ENCODE measurements at places on chromosomes 5 and 9.

GRCh38 chr9:137582286-137582860, 3.6 kb upstream of the DPH7 start:
- DNase-seq: no peak

GRCh38 chr5:141488591-141489561, at the start of gene PCDHGC5:
TSS of gene PCDHGC5 (plus strand) at chr5:141489081. CDS start at chr5:141489241, 160 bp downstream.
- no peak for DNase-seq

DNA sequence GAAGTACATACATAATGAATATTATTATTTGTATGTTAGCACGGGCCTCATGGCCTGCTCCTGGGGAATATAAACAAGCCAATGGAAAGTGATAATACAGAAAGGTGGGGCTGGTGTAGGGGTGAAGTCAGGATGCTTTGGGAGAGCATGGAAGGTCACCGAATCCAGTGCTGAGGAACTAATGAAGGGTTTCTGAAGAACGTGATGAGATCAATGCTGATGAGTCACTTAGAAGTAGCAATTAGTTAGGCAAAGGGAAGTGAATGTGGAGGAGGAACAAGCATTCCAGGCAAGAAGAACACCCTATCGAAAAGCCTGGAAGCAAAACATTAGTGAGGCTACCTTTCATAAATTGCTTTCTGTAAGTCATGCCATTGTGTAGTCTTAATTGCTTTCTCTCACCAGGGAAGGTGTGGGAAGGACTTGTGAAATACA, 2.1 kb downstream of the ANXA1 start:
- DNase-seq: no peak

- no peak for DNase-seq
Measured at GRCh38 chr5:32833663-32834062, 122.5 kb downstream of the NPR3 start.

DNA sequence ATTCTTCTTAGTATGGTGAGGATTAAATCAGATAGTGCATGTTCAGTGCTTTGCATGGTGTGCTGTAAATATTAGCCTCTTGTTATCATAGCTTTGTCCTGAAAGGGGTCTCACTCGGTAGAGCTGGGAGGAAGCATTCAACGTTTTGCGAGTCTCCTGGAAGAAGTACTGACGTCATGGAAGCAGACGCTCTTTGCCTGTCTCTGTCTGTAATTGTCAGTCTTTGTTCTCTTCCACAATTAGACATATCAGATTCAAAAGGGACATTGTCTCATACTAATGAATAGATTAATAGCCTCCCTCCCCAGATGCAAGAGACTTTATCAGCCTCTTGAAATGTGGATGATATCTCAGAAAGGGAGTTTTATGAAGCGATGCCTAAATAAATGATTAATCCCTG, 91.8 kb upstream of the CXCL14 start:
- DNase-seq: no peak

GRCh38 chr9:89471390-89471789, 26.5 kb downstream of the SEMA4D start:
- no peak for DNase-seq

- DNase-seq: peak; percentile 12
Measured at GRCh38 chr5:58459146-58460001, 512 bp downstream of the PLK2 start.

GRCh38 chr5:58849921-58850667, 267.2 kb downstream of the RAB3C start:
- DNase-seq: no peak

DNA sequence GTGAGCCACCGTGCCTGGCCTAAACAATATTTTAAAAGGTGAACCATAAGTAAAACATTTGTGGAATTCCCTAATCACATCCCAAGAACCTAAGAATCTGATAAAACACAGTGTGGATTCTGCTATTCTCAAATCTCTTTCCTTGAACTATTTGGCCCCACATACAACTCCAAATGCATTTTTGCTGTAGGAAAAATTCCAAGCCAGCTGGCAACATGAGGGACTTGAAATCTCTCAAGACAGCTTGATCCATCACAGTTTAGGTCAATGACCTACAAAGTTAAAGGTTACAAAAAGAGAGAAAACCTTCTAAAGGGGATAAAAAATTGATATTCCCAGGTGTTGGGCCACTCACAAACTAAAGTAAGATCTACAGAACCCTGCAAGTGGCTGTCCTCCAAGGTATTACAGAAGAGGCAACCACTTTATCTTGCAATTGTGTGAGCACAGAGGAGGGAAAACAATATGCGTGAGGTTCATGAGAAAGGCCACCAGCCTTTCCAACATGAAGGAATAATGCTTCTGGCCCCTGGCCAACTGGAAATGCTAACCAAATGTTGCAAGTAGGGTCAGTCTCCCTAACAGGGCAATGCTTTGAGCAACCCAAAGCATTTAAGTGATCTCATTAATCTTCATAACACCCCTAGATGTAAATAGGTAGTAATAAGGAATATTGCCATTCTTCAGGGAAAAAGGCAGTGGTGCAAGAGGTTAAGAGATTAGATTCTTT, 221.4 kb downstream of the SEMA5A start:
- no peak for DNase-seq

DNA sequence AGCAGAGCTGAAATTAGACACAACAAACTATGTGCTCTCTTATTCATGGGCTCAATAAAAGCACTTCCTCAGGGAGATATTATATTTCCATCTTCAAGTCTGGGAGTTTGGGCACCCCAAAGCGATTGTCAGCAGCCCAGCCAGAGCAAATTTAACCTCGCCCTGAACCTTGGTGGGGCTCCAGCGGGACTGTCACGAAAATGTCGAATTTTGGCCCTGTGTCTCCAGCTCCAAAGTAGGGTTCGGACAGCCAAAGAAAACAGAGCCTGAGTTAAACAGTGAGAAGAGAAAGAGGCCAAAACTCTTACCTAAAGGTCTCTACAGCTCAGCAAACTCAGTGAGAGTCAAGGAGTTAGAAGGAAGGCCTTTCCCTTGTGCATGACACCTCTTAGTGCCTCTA, 432.9 kb downstream of the SPATA31D1 start:
- no peak for DNase-seq

GRCh38 chr5:170168797-170169196, 63.1 kb downstream of the FOXI1 start:
- DNase-seq: no peak

DNA sequence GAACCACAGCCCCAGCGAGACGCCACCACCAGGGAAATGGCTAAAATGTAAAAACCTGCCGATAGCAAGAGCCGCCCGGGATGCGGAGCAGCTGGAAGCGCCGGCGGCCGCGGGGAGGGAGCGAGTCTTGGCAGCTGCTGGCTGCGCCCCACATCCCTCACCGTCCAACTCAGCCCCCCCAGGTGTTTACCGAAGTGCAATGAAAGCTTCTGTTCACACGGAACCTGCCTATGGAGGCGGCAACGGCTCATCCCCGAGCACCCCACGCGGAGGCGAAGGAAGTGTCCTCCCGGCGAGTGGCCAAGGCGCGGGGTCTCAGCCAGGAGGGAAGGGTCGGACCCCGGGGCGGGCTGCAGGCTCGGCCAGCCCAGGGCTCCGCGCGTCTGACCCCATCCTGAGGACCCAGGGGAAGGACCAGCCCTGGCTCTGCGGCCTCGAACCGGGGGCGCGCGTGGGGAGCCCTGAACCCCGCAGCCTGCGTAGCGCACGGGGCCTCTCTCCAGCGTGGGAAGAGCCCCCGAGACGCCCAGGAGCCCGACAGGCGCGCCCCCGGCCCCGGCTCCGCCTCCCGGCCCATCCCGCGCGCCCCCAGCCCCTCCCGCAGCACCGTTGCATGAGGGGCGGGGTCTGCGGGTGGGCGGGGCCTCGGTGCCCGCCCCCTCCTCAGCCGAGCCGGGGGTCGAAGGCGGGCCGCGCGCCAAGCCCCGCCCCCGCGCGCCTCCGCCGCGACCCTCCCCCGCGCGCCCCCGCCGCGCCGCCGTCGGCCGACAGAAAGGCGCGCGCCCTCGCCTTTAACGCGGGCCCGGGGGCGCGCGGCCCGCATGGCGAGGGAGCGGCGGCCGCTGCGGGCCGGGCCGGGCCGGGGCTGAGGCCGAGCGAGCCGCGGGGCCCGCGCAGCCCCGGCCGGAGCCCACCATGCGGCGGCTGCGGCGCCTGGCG, at the start of gene DIPK1B:
DIPK1B (plus strand) TSS at position 822 of the 939 bp plus-strand sequence; CDS start at position 916, 94 bp downstream.
- DNase-seq: no peak

DNA sequence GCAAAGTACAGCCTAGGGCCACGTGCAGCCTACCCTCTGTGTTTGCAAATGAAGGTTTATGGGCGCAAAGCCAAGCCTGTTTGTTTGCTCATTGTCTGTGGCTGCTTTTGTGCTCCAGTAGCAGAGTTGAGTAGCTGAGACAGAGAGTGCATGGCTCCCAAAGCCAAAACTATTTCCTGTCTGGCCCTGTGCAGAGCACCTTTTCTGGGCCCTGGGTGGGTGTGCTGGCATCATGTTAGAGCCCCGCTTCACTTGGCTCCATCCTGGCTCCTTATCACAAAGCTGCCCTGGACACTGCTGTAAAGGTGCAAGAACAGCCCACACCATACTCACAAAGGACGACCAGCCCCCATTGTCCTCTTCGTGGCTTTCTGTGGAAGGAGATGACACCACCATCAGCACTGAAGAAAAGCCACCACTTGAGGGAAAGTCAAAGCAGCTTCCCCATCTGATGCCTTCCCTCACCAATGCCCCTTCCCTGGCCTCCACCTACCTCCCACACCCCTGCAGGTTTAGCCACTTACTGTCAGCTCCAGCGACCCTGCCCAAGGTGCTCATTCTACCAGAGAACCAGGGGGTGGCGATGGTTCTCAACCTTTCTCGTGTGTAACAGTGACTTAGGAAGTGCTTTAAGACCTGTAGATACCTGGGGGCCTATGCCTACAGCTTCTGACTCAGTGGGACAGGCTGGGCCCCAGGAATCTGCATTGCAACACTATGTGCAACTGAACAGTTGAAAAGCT, 23.4 kb downstream of the LCP2 start:
- DNase-seq: peak; percentile 38

GRCh38 chr5:136636001-136636400, 270.7 kb upstream of the TRPC7 start:
- no peak for DNase-seq

- no peak for DNase-seq
Measured at GRCh38 chr5:17918373-17919104, 284.3 kb downstream of the TAF11L14 start.

DNA sequence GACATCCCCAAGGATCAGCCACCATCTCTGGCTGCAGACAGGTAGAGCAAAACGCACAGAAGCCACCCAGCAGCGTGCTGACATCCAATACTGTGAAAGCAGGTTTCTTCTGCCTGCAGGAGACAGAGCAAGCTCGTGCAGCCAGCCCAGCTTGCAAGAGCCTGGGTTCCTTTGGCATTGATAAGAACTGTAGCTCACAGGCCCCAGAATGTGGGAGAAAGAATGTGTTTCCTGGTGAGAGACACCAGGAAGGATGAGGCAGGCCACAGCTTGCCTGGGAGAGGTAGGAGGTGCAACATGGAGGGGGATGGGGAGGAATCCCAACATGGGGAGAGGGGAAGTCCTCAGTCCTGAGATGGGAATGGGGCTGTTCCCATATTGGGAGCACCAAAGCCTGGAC, 34.0 kb upstream of the ARAP3 start:
- no peak for DNase-seq

- no peak for DNase-seq
Measured at GRCh38 chr9:4886698-4887097, 94.0 kb downstream of the RCL1 start.

- DNase-seq: no peak
Measured at GRCh38 chr9:107355394-107355793, 72.3 kb downstream of the RAD23B start.

GRCh38 chr9:96382175-96382574, 1.3 kb downstream of the SLC35D2 start:
- DNase-seq: no peak

DNA sequence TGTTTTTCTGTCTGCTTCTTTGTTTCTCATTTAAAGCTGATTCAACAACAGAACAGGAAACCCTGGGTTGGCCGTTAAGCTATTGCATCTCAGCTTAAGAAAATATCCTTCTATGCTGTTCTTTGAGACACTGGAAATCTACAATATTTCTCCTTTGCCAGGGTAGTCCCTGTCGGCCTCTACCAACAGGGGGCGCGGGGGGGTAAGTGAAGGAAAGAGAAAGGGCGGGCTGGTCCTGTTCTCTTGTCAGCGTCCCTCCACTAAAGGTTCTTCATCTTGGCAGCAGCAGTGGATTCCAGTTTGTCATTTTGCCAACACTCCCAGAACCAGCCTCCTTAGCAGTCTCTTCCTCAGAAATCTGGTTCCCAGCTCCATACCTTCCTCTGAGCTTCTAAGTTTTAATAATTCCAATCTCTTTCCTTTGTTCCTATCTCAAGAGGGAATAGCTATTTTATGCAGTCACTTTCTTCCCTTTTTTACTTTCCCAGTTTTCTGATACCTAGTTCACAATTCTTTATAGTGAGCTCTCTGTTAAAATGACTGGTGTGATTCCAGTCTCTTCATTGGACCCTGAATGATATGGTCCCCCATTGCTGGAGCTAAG, 222.3 kb downstream of the GLIS3 start:
- DNase-seq: no peak

DNA sequence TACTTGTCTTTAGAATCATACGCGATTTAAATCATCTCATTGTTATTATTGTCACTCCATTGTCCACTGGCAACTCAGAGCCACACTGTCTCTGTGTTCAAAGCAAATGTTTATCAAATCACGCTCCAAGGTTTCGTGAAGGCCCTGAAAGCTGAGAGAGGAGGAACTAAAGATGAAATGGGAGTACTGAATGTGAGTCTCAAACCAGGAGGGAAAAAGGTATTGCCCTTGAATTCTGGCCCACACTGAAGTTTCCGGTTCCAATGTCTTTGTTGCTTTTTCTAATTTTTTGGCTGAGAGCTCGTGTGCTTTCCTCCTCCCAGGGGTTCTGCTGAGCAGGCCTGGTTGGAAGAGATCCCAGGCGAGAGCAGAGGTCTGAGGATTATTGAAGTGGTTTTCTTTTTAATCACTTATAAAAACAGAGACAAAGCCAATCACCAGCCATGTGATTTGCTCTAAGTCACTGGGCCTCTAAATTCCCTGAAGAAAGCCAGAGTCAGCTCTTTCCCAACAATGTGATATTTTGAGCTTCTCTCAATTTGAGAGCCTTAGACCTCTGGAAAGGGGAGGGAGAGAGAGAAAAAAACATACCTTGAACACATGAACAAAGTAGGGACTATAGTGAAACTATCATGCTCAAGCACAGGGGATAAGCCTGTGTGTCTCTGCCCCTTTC, 420.8 kb upstream of the GRAMD2B start:
- DNase-seq: no peak

- no peak for DNase-seq
Measured at GRCh38 chr5:84859056-84859455, 474.4 kb upstream of the EDIL3 start.

GRCh38 chr5:112304743-112305142, 114.3 kb downstream of the EPB41L4A start:
- DNase-seq: no peak

DNA sequence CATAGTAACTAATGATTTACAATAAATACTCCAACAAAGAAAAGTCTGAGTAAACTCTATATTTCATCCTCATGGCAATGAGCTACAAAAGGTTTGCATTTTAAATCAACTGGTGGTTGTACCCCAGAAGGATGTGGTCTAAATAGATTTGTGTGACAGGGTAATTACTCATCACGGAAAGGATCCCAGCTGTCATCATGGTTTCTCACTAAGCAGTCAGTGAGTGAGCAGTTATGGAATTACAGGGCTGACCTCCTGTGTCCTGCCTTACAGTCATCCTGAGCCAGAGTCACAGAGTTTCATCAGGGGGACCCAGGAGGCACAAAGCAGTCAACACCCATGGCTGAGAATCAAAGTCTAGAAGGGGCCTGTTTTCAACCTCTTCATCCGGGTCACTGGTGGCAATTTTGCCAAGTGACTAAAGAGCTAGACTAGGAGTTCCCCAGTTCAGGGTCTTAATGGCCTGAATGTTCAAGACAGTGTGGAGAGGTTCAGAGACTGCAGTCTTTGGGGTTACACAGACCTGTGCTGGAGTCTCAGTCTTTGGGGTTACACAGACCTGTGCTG, 210.7 kb upstream of the SLC24A2 start:
- DNase-seq: no peak

- DNase-seq: no peak
Measured at GRCh38 chr5:91302958-91303357, 80.2 kb downstream of the ARRDC3 start.

All from hematopoietic multipotent progenitor cell treated with erythropoietin and hydrocortisone succinate and interleukin-3 and kit ligand, for 17 days (in vitro differentiated cells).